ENCODE measurements at places on chromosomes 5 and 9.
A peak's percentile ranks its signal among the peaks of the same experiment; 100 is the strongest.

DNA sequence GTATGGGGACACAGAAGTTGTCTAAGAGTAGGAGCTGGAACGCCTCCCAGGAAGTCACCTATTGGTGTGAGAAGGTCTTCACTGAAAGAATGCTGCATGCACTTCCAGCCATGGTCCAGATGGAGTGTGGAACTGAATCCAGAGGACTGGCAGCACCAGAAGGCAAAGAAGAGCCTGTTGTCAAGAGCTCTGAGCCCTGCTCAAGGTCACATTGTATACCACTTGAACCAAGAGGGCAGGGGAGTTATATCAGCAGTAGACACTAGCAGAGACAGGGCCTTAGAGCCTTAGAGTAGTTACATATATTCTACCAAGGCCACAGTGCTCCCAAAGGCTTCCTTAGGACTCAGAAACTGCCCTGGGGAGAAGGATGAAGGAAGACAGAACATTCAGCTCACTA is 130.8 kb upstream of the POC5 start:
- DNase-seq, result no peak

GRCh38 chr5:155915601-155916000 is 411.4 kb upstream of the SGCD start:
- DNase-seq, result no peak

DNA sequence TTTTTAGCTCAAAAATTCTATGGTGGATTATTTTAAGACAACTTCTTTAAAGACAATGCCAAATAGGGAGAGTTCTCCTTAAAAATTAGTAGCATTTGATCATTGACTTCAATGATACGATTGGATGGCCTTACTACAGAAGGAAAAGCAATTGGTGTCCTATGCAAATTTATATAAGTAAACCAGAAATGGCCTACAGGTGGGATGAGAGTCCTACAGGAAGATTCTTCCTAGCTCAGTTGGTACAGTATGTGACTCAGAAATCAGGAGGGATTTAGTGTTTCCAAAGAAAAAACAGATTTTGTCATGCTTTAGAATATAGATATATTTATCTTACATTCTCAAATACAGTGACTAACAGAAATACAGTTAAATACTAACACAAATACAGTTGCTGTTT is 6.5 kb downstream of the ANKRA2 start:
- DNase-seq, result no peak

- no peak for DNase-seq
Measured at GRCh38 chr5:138051441-138052296, 18.8 kb upstream of the FAM13B start.

DNA sequence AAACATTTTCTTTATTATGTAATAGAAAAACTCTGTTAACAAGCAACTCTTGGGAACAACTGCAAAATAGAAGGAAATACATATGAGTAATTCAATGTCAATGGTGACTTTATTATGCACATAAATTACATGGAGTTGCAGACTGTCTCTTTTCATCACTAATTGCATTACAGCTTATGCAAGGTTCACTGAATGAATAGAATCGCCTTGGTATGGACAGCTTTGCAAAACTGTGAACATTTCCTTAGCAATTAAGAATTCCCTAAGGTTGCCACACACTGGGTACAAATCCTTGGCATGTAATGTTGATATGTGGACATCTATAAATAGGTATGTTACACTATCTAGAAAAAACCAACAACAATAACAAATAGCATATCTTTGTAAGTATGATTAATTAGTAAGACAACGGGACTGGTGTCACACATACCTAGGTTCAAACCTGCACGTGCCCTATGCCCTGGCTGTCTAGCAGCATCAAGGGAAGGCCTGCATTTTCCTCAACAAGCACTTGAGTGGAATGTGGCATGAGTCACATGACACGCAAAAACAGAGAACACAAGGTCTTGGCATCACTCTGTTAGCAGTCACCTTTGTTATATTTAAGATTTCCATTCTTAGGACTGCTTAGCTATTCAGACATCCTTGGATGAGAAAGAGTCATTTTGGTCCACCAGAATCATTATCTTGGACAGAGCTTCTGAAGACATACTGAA is 263.9 kb downstream of the CTNND2 start:
- DNase-seq, result no peak

DNA sequence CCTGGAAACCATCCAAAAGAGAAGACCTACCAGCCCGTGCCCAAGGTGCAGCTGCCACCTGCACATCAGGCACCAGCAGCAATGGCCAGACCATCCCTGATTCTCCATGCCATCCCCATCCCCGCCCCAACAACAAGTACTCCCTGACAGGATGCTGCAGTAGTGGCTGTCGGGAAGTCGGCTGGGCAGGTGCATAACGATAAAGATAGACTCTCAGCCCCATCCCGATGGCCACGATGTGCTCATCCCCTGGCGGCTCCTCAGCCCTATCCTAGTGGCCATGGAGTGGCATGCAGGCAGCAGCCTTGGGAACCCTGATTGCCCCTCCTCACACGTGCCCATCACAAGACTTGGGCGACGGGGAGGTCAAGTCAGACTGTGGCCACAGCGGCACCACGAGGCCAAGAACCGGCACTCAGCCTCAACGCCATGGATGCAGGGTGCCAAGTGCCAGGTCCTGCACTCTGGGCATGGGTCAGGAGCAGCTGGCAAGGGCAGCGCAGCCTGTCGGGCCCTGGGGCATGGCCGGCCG is 368.8 kb upstream of the SPATA31A5 start:
- no peak for DNase-seq

GRCh38 chr9:2018764-2019558 is 3.8 kb downstream of the SMARCA2 start:
- no peak for DNase-seq

DNA sequence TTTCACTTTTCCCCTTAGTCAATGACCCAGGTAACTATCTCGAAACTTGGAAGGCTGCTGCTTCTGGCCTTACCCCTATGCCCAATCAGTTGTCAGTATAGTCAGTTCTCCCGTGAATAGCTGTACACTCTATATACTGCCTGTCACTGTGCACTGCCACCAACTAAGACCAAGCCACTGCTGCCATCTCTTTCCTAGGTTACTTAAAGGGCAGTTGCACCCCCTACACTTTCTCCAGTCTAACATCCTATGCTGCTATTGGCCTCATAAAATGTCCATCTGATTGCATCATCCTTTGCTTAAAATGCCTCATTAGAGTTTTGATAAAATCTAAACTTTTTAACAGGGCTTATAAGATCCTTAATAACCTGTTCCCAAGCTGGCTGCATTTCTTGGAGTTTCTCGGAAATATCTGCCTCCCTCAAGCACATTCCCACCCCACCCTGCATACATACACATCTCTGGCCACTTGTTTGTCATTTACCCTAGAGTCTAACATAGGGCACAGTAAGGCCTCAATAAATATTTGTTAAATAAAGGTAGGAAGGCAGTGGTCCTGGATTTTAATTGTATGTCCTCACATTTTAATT is 32.8 kb upstream of the TNFAIP8 start:
- no peak for DNase-seq

GRCh38 chr5:71456362-71456743 is 902 bp downstream of the BDP1 start:
- no peak for DNase-seq

- no peak for DNase-seq
Measured at GRCh38 chr5:149839761-149840160, 104.8 kb downstream of the PDE6A start.

DNA sequence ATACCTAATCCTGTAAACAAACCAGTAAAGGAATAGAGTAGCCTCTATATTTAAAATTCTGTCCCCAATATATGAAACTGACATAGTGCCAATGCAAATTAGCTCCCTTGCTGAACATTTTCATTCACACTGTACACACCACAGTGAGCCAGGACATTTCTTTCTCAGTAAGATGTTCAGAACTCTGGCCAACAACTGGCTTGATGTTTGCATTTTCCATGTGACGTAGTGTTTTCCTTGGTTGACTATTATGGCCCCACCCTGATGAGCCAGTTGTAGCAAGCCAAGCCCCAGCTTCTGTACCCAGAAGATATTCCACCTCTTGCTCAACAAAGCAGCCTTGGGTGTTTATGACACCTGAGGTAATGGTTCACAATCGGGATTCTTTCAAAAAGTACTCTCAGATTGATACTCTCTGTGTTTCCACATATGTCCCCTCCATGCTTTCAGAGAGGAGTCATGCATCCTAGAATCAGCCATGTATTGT is 17.7 kb upstream of the ANXA1 start:
- no peak for DNase-seq

DNA sequence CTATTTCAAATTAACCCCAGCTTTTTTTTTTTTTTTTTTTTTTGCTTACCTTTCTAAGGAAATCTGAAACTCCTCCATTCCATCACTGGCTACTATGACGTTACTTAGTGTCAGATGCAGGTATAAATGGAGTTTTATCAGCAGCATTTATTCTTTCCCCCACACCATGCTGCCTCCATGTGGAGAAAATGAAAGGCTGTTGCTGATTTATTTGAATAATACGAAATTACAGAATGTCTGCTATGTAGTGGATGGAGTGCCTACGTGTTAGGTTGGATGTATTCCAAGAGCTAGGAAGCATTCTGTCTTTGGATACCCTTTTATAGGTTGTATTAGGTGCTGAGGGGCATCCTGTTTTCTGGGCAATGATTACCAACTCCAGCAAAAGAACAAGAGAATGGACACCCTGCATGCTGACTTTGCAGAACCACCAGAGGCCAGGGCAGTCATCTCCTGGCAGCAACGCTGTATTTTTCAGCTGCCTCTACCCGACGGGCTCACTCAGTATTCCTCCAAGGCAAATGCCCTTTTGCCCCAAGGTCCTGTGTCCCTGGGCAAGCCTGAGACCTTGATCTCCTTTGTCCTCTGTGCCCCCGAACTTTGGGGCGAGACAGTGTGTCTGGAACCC is 199.5 kb downstream of the ALDH1A1 start:
- DNase-seq, result no peak

GRCh38 chr9:123246534-123246933 is 21.9 kb downstream of the STRBP start:
- DNase-seq, result no peak

GRCh38 chr9:135570456-135570855 is 8.9 kb downstream of the PAEP start:
- no peak for DNase-seq

GRCh38 chr5:133652951-133653759 is 40.8 kb upstream of the FSTL4 start:
- DNase-seq, result no peak

- no peak for DNase-seq
Measured at GRCh38 chr5:31476738-31477141, 55.2 kb downstream of the DROSHA start.

DNA sequence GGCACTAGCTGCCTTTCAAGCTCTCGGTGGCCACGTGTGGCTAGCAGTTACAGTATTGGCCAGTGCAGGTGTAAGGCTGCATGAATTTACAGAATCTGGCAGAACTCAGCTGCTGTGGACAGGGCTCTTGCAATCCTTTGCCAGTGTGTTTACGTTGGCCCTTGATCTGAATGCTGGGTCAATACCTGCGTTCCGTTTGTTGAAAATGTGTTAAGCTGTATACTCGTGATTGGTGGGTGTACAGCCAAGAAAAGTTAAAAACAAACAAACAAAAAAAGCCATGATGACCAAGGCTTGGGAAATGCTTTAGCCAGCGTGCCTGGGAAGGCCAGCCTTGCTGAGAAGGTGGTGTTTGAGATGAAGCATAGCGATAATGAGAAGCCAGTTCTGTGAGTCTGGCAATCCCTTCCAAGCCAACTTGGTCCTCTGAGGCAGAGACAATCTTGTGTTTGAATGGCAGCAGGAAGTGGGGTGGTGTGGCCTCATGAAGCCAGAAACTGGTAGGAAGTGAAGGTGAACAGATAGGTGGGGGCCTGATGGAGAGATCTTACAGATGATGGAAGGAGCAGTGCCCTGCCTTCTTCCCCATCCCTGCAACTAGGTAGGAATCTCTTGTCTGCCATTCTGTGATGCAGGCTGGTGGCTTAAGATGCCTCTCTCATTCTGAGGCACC is 820 bp upstream of the CFAP90 start:
- DNase-seq, result no peak

DNA sequence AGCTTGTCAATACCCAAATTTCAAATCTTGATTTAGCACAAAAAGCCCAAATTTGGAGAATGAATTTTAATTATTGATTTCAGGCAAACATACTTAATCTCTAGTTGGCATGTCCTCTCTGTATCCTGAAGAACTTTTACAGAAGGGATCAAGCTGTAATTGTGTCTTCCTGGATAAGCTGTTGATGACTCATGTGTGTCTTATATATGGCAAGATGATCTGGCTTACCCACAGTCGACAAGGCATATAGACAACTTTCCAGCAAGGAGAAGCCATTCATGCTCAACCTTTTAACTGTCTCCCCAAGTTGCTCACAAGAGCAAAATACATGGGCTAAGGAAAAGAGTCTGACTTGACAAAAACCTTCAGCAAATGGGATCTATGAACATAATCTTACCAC is 112.5 kb upstream of the SLCO6A1 start:
- DNase-seq, result no peak

- no peak for DNase-seq
Measured at GRCh38 chr9:19927560-19927959, 138.7 kb upstream of the SLC24A2 start.

GRCh38 chr5:22844155-22844554 is 9.0 kb downstream of the CDH12 start:
- no peak for DNase-seq

- DNase-seq, result no peak
Measured at GRCh38 chr9:125337236-125337635, 75.6 kb downstream of the GAPVD1 start.

GRCh38 chr9:124299515-124300090 is 41.9 kb downstream of the NEK6 start:
- no peak for DNase-seq

GRCh38 chr9:125110464-125110863 is 32.9 kb downstream of the SCAI start:
- DNase-seq, result no peak

- DNase-seq, result no peak
Measured at GRCh38 chr9:116558035-116558434, 129.1 kb upstream of the TRIM32 start.

- DNase-seq, result peak; percentile 4
Measured at GRCh38 chr9:95552814-95553546, 36.2 kb upstream of the PTCH1 start.

- DNase-seq, result no peak
Measured at GRCh38 chr5:101811466-101811865, 484.6 kb downstream of the SLCO4C1 start.

DNA sequence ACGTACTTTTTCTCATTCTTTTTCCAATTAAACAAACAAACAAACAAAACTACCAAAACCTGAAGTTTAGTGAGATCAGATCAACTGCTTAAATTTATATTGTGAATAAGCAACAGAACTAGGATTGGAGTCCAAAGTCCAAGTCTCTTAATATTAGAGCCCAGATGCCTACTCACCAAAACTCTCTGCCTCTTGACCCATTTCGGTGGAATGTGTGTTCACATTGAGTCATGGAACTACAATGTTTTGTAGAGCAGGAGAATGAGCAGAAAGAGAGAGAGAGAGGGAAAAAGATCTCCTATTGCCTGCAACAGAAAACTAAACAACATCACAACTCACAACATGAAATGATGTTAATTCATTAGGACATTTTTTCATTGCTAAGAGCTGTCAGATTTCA is 751.1 kb downstream of the TLR4 start:
- DNase-seq, result no peak

GRCh38 chr5:121795511-121795910 is 56.2 kb upstream of the FTMT start:
- no peak for DNase-seq
